Activated T-helper 1 cell treated with anti-CD3 and anti-CD28 coated beads, Interleukin-12 subunit alpha, Interleukin-12 subunit beta, Interleukin-2, Interleukin-4 antibody, amounts not matched to agents 30 ng/mL and 10 ng/mL and 1 ng/mL, durations not matched to agents 14 hours and 24 hours and 36 hours (primary cell): ENCODE measurements at places on chromosomes 7 and 10.

DNA sequence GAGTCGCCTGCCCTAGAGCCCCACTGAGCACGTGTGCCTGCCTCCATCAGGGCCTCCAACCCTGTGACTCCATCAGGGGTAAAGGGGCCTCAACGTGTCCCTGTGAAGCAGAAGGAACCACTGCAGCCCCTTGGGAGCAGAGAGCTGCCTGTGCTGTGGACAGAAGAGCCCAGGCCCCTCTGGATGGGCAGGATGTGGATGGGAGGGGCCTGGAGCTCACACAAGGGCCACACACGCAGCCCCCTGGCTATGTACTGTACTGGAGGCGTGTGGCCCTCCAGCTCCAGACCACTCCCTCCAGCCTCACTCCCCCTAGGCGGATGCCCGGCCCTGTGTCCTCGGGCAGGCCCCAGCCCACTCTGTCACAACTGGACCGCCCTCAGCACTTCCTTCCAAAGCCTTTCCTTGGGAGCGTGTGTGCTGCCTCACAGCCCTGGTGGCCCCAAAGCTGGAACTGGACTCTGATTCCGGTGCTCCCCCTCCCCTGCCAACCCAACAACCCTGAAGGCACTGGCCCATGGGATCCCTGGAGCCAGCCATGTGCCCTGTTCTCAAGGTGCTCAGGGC is 238.0 kb downstream of the TCERG1L start:
- no peak for DNase-seq

- no peak for DNase-seq
Observed at GRCh38 chr7:133272336-133272735, 19.5 kb downstream of the EXOC4 start.

DNA sequence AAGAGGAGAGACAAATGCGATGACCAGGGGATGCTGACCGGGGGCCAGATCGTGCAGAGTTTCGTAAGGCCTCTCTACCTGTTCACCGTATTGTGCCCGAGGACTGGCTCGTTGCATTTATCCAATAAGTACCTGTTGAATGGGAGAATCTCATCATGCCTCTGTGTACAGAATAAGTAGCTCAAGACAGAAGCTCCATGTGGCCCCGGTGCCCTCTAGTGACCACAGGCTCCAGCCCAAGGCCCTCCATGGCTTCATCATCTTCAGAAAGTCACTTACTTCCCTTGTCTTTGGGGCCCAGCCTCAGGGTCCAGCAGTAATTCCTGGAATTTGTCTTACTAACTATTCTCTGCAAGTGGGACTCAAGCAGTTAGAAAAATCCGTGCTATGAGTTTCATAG is 151.0 kb downstream of the CHN2 start:
- DNase-seq: no peak

- DNase-seq: no peak
Observed at GRCh38 chr10:109887243-109887642, 36.1 kb downstream of the XPNPEP1 start.

DNA sequence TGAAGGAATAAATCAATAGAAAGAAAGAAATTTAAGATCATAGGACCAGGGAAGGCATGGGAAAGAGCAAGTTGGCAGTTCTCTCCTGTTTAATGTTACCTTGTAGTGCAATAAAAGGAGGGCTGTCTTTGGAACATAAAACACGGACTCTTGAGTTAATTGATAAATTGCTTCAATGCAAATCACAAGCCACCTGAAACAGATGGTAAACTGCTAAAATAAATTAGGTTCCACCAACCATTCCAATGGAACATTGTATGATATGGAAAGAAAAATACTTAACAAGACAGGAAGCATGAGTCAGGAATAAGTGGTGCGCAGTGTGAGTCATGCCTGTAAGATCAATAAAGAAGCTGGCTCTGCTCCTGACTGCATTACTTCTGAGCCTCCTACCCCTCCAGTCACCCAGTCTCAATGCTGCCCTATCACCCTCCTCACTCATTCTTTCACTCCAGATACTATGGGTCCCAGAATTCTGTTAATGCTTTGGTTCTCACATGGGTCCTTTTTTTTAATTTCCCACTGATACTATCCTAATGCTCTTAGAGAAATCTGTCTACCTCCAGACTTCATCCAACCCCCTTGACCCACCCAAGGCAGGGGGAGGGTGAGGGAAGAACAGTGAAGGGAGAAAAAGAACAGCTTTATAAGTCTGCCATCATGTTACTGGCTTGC is 78.9 kb downstream of the LRRC17 start:
- DNase-seq: no peak

- no peak for DNase-seq
Observed at GRCh38 chr10:49348593-49348992, 47.3 kb downstream of the DRGX start.

- no peak for DNase-seq
Observed at GRCh38 chr10:13206546-13207443, 27.4 kb downstream of the UCMA start.

DNA sequence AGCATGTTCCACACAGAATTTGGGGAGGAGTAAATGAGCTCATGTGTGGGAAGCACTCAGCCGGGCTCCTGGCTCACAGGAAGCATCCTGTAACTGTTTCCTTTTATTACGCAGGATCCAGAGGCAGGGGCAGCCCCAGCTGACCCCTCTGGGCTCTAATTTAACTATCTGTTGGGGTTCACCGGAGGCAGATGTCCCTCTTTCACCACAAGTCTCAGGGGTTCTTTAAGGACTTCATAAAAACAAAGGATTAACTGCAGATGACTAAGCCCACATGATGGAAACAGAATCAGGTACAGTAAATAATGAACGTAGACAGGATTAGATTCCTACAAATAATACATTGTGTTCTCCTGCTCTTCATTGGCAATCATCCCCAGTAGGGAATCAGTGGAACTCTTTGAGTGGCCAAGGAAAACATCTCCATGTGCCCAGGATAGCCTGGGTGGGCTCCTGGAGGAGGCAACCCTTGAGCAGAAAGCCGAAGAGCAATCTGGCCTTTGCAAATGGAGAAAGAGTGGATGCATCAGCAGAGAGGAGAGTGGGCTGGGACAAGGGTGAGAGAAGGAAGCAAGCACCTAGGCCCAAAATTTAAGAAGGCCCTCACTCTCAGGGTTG is 24.6 kb downstream of the TBXAS1 start:
- DNase-seq: no peak

DNA sequence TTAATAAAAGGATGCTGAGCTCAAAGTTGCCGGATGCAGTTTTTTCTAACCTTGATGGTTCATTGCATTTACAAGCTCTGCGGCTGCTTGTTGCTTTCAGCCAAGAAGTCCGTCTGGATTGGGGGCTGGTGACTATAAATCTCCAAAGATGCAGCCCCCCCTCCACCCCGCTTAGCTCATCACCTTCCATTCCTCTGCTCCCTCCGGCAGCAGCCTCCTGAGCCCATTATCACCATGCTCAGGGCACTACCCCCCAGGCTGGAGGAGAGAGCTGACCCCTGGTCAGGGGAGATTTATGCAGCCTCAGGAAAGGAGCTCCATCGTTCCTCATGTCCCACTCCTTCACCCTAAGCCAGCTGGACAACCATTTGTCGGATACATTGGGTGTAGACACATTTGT is 55.3 kb upstream of the ZRANB1 start:
- no peak for DNase-seq

- DNase-seq: no peak
Observed at GRCh38 chr7:42476255-42476654, 239.2 kb upstream of the GLI3 start.

DNA sequence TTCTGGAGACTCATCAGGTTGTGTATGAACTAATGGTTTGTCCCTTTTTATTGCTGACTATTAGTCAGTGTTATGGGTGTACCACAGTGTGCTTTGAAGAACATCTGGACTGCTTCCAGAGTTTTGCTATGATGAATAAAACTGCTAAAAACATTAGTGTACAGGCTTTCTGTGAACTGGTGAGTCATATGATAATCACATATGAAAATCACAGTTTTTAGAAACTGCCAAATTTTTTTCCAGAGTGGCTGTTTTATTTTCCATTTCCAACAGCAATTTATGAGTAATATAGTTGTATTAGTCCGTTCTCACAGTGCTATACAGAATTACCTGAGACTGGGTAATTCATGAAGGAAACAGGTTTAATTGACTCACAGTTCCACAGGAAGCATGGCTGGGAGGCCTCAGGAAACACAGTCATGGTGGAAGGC is 281.2 kb upstream of the VSTM2A start:
- no peak for DNase-seq

GRCh38 chr10:96889415-96890171 is 57.5 kb downstream of the LCOR start:
- no peak for DNase-seq

DNA sequence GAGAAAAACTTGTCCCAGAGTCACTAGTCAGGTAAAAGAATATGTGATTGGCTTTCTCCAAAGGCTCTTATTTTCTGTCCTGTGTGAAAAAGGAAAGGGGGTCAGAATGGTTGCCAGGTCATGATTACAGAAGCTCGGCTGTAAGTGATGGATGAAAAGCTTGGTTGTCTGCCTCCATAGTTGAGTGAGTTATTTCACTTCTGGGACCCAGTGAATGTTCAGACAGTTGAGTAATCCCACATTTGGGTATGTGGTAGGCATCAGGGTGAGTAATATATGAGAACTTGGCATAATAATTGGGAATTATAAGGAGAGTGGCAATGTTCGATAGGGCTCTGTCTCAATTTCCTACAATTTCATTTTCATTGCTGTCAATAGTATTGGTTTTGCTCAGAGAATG is 72.5 kb downstream of the BBS9 start:
- DNase-seq: no peak

DNA sequence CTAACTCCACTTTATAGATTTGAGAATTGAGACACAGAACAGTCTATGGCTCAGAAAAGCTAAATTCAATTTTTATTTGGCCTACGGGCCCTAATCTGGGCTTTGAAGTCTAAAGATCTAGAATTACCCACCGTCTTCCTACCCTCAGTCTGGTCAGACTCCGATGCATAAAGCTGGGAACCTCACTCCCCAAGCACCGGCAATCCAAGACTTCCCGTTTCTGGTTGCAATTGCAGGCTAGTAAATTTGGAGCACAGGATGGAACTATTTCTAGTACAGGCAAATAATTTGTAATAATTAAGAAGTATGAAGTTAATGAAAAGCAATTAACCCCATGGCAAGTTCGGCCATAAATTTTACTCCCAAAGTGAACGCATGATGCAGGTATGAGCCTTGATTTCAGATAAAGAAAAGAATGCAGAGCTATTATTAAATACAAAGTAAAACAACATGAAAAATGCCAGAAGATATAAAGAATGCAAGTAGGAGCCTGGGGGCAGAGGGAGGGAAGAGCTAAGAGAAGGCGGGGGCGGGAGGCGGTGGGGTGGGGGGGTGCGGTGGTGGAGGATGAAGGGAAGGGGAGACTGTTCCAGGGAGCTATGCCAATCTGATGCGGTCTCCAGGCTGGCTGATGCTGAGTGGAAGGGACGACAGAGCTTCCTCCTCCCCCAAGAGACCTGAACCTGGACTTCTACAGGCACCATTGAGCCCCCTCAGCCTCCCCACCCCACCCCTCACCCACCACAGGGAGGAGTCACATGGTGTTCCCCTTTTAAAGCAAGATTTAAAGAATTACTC is 45.1 kb downstream of the BPGM start:
- DNase-seq: no peak

- no peak for DNase-seq
Observed at GRCh38 chr10:30763918-30764317, 134.4 kb upstream of the LYZL2 start.

GRCh38 chr10:118792526-118792925 is 37.8 kb upstream of the CACUL1 start:
- no peak for DNase-seq

DNA sequence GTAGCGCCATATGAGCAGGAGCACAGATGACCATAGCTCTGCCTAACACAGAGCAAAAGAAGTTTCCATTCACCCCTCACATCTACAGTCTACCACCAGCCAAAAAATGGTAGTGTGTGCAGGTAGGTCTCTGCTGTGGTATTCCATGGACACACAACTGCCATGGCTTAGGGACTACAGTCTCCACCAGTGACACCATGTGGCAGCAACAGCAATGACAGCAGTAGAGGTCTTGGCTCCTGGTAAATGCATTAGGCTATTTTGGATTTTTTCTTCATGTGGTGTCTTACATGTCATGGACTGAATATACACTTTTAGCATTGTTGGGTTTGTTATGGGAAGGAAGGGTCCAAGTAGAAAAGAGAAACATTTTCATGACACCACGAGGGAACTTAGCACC is 70.1 kb upstream of the CABCOCO1 start:
- DNase-seq: no peak

DNA sequence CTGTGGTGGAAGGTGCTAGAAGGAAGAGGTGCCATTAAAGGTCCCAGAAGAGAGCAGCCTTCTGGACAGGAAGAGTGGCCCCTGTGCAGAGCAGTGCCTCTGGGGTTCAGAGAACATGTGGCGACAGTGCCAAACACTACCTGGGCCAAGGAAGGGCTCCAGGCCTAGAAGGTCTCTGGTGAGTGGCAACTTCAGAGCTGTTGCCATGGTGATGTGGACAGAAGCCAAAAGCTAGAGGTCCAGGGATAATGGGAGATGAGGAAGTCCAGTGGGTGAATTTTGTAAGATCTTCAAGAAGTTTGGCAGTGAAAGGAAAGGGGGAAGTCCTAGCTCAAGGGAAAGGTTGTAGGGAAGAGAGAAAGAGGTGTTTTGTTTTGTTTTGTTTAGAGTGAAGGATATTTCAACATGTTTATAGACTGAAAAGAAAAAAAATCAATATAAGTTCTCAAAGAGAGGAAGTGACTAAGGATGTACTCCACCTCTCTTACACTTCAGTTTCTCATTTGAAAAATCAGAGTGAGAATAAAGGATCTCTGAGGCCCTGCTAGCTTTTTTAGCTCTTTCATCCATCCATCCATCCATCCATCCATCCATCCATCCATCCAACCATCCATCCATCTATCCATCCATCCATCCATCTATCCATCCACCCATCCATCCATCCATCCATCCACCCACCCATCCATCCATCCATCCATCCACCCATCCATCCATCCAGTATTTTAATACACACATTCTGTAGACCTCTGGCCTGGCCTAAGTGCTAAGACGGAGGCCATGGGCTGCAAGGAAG is 77.1 kb upstream of the DUSP5 start:
- DNase-seq: no peak

DNA sequence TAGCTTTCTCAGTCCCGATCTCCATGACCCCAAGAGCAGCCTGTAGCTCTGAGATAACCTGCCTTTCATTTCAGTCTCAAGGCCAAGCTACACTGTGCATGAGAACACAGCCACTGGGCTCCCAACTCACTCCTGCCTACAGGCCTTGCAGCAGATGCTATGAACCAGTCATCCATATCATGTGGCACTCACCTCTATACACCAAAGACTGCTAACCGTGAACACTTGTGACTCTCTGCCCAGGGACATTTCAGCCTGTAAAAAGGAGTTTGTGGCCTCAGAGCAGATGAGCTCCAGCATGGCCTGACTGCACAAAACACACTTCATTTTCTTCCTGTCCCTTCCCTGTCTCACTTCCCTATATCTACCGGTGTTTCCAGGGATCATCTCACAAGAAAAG is 56.9 kb upstream of the NPY start:
- DNase-seq: no peak
